Hindlimb muscle (tissue), 1 donor: ENCODE measurements at places on chromosomes 1 and 21.

GRCh38 chr1:63746129-63746864 lies 27.5 kb upstream of the ROR1 start:
- no peak for DNase-seq

DNA sequence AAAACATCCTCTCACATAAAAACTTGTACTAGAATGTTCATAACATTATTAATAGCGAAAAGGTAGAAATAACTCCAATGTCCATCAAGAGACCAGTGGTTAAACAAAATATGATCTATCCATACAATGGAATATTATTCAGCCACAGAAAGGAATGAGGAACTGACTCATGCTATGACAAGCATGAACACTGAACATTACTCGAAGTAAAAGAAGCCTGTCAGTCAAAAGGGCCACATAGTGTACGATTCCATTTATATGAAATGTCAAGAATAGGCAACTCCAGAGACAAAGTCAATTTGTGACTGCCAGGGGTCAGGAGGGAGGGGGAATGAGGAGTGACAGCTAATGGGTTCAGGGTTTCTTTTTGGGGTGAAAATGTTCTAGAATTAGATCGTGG lies 2.3 kb downstream of the VPS26C start:
- no peak for DNase-seq

- no peak for DNase-seq
Observed at GRCh38 chr1:180003026-180003695, 48.6 kb downstream of the CEP350 start.

GRCh38 chr1:26022404-26022779 lies 817 bp downstream of the EXTL1 start:
- DNase-seq, result no peak

- DNase-seq, result no peak
Observed at GRCh38 chr21:14616380-14617039, 70.4 kb upstream of the SAMSN1 start.

GRCh38 chr1:21933397-21934248 lies 3.5 kb downstream of the HSPG2 start:
- peak; percentile 69 for DNase-seq

- no peak for DNase-seq
Observed at GRCh38 chr1:168148916-168149315, 12.2 kb upstream of the GPR161 start.

- DNase-seq, result no peak
Observed at GRCh38 chr1:28966617-28967016, 52.2 kb downstream of the EPB41 start.

DNA sequence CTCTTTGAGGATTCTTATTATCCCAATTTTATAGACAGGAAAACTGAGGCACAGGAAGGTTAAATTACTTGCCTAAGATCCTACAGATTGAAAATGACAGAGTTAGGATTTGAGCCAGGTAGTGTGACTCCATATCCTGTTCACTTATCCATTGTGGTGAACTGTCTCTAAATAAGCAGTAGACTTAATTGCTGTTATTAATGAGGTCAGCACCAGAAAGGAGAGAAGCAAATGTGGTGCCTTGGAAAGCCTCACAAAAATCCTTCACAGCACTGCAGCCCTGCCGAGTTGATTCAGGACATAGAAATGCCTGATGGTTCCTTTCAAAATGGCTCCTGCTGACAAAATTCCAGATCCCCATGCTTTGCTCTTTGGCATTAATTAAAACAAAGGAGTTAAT lies 193.3 kb upstream of the BEND5 start:
- no peak for DNase-seq

DNA sequence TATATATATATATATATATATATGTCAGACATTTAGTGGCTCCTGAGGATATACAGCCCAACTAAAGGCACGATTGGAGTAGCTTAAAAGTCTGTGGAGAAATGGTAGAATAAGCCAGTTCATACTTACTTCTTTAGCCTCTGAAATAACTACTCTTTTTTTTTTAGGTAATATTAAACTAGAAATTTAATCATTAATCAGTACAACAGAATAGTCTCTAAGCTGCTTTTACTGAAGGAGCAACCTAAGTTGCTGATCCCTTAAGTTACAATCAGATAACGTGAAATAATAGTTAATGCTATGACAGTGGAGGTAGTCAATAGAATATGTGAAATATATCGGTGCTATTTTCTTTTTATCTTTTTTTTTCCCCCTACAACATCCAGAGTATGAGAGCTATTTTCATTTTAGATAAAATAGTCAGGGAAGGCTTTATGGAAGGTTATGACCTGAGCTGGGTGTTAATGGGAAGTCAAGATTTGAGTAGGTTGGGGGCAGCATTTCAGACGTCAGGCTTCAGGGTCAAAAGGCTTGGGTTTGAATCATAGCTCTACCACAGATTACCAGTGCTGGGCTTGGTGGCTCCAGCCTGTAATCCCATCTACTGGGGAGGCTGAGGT lies 15.6 kb downstream of the ZMPSTE24 start:
- DNase-seq, result no peak

DNA sequence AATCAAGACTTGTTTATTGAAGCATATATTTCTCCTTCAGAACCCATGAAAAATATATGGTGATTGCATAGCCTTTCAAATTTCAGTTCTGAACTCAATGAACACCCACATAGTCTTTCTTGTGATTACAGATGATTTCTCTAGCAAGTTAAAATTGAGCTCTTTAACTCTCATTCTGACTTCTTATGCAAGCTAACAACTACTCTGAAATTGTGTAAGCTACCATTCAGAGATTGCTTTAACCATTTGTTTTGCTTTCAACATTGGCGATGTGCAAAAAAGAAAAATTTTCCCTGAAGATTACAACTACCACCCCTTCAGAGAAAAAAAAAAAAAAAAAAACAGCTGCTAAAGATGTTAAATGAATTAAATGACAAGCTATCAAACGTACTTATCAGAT lies 193.9 kb downstream of the DAB1 start:
- no peak for DNase-seq

DNA sequence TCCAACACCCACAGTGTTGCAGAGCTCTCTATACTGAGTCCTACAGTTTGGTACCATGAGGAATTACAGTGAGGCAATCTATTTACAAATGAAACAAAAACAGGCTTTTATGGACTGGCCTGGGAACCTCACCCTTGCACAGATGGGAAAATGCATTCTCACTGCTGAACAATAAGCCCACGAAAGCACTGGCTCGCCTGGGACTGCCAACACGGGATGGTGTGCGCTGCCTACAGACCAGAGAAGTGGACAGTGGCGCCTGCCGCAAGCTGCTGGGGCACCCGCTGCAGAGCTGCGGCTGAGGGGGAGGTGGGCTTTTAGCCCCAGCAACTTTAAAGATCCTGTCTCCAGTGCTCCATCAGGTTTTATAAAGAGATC lies 28.5 kb upstream of the ABCG1 start:
- DNase-seq, result no peak

GRCh38 chr1:67274623-67275325 lies 32.9 kb upstream of the IL12RB2 start:
- no peak for DNase-seq

DNA sequence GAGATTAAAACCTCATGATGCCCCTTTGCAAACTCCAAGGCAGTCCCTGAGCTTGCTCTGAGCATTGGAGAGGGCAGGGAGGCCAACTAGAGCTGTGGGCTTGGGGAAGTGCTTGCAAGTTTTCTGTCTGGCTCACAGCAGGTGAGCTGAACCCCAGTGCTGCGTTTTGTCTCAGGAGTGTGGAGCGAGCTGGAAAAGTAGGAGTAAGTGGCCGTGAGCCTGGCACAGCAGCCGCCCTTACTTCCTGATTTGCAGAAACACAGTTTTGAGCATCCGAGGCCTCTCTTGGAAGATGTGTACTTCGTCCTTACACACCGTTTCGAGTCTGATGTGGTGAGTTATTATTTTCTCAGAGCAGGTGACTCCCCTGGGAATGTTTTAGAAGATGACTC lies 221.2 kb upstream of the C1orf174 start:
- DNase-seq, result no peak

DNA sequence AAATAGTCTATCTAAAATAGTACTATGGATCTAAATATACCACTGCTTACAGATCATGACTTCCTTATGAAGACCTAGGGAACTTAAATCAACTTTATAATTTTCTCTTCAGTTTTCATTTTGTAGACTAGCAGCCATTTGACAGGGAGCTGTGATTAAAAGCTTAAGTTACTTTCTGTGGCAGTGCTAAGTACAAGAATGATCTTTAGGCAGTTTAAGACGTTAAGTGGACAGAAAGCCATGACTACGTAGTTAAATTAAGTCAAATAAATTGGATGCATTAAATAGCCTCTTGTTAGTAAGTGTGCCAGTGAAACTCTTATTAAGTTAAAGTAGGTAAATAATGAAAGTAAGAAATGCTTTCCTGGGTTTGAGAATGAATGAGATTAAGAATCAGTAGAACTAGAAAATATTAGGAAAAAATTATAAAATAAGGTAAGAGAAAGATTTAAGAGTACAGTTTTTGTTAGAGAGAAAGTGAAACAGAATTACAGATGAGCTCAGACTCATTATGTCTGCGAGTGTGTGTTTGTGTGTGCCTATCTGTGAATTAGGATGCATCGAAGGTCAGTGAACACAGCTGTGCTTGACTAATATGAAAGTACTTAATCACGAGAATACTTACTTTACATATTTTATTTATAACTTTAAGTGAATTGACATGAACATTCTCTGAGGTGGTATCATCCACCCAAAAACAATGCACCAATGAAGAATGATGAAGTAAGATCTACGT lies 336.9 kb downstream of the KCNT2 start:
- DNase-seq, result no peak

DNA sequence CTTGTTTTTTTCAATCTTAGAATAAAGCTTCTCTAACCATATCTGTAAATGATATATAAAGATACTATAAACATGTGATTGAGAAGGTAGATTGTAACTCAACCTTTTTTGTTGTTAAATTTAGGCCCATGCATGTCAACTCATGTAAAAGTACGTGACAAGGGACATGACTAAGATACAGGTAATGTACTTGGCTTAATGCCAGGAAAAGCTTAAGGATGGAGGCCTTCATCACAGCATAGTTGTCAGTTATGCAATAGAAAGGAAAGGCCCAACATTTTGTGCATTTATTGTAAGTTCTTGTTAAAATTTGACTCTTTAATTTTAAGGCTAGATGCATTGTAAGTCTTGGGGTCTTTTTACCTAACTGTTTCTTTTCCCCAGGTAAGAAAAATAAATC lies 305.1 kb downstream of the LTN1 start:
- no peak for DNase-seq

DNA sequence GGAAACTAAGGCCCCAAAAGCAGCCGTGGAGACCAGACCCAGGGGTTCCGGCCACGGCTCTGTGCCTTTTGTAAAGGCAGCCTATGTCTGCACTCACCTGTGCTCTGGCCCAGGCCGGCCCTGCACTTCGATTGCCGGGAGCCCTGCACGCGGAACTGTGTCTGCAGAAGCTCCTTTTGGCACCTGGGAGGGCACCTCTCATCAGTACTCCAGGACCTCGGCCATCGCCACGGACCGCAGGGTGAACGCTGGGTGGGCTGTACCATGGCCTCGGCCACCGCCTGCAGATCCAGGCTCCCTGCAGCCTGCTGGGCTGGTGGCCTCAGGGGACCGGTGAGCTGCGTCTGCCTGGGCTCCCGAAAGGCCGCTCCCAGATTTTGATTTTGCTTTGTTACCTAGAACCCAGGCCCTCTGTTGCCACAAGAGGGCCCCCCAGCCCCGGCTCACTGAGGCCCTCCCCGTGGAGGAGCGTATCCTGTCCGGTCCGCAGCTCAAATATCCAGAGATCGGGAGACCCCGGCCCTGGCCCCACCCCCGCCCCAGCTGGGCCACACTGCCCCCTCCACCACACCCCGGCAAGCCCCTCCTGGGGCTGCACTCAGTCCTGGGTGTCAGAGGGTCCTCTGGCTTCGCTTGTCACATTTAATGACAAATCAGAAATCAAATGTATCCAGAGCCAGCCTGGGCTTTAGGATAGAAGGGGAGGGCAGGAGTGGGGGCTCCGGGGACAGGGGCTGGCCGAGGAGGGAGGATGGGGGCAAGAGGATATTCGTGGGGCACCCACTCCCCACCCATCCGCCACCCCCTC lies 60.2 kb upstream of the PDE9A start:
- DNase-seq, result peak; percentile 78

- no peak for DNase-seq
Observed at GRCh38 chr1:206021008-206021625, 2.6 kb downstream of the CTSE start.

GRCh38 chr1:178051071-178051470 lies 42.8 kb upstream of the RASAL2 start:
- no peak for DNase-seq

DNA sequence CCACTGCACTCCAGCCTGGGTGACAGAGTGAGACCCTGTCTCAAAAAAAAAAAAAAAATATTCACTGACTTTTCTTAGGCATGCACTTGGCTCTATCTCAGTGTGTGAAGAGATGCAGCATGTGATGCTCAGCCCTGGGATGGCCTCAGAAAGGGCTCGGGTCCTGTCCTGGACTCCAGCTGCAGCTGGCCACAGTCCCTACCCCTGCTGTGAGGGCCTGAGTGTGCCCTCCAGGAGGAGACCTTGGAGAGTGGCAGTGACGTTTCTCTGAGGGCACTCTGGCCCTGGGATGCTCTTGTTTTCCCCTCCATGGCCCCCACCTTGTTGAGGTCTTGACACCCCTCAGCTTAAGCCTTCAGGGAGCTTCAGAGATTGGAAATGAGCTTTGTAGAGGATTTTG lies 81.9 kb upstream of the POU3F1 start:
- DNase-seq, result no peak

GRCh38 chr1:48202030-48202752 lies 20.3 kb upstream of the SLC5A9 start:
- DNase-seq, result peak; percentile 60

GRCh38 chr1:218397752-218398339 lies 52.7 kb downstream of the TGFB2 start:
- DNase-seq, result no peak

DNA sequence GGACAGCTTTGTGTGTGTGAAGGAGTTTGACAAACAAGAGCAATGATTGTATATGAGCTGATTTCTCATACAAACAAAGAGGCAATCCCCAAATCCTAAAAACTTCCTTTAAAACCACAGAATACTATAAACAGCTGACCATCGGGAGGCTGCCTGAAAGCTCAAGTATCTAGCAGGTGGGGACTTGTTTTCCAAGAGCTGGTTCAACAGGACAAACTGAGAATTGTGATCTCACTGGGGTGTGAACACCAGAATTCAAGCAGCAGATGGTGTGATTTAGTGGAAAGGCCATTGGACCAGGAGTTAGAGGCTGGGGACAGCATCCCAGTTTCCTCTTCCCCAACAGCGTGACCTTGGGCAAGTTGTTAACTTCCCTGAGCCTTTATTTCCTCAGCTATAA lies 13.9 kb downstream of the LMX1A start:
- peak; percentile 40 for DNase-seq

DNA sequence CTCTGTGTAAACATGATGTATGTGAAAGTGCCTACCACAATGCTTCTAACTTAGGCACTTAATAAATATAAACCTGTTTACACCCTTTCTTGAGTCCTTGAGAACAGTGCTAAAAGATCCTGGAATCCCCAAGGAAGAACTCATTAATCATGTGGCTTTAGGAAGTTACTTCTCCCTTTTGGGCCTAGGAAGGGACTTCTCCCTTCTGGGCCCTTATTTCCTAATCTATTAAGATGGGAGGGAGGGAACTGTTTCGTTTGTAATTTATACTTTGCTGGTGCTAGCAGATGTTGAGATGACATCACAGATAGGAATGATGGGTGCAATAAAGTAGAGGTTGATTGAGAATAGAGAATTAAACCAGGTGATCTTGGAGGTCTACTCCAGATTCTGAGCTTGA lies 1.2 kb downstream of the BTF3L4 start:
- DNase-seq, result no peak

- DNase-seq, result no peak
Observed at GRCh38 chr1:94597701-94598100, 56.1 kb upstream of the F3 start.
